ENCODE measurements at places on chromosomes 13 and 19.

- no peak for DNase-seq
These were observed 59.6 kb downstream of the DCT start for GRCh38 chr13:94419925-94420305.

GRCh38 chr19:42471554-42472249 lies 29.0 kb upstream of the CXCL17 start:
- no peak for DNase-seq

GRCh38 chr19:13043285-13043684 lies 48.0 kb downstream of the NFIX start:
- DNase-seq: no peak

- DNase-seq: no peak
These were observed 11.4 kb downstream of the CARD8 start for GRCh38 chr19:48244281-48244680.

DNA sequence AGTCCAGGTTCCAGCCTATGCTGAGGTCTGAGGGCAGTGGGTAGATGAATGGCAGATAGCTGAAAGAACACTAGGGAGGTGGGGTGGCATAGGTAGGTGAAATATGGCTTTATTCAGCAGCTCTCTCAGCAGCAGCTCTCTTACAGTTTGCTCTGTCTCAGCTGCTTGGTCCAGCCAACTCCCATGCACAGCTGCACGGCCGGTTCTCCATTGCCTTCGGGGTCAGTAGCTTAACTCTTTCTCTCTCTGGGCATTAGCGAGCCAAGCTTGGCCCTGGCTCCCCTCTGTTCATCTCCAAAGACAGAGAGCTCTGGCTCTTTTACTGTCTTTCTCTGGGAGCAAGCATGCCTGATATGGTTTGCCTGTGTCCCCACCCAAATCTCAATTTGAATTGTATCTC lies 151.9 kb downstream of the MYO16 start:
- DNase-seq: no peak

GRCh38 chr19:1470305-1471009 lies 8.6 kb downstream of the C19orf25 start:
- DNase-seq: no peak

DNA sequence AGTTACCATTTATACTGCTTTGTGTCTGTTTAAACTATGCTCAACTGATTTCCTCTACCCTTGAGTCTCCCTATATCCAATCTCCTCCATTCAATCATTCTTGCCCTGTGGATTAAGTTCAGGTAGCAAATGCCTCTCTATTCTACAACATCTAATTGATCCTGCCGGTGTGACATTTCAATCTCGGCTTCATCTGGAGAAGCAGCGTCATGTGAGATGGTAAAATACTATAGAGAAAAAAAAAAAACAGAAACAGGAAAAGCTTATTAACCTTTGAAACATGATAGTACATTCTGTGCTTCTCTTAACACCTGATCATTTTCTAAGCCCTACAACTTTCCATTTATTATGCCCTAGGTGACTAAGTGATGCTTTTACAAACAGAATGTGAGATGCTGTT lies 89.4 kb downstream of the KCTD12 start:
- DNase-seq: no peak

DNA sequence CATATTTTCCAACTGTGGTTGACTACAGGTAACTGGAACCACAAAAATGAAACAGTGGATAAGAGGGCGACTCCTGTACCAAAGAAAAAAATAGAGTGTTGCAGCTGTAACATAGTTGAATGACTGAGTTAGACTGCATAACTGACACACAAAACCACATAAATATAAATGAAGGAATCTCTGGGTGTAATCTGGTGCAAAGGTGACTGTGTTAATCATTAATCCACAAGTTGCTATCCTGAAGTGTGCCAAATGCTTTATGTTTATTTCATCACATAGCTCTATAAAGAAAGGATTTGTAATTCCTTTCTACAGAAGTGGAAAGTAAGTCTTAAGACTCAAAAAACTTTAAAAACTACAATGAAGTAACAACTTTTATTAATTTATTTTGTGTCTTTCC lies 6.0 kb upstream of the GJB2 start:
- DNase-seq: no peak

- no peak for DNase-seq
These were observed 614.8 kb downstream of the DACH1 start for GRCh38 chr13:71252184-71252704.

DNA sequence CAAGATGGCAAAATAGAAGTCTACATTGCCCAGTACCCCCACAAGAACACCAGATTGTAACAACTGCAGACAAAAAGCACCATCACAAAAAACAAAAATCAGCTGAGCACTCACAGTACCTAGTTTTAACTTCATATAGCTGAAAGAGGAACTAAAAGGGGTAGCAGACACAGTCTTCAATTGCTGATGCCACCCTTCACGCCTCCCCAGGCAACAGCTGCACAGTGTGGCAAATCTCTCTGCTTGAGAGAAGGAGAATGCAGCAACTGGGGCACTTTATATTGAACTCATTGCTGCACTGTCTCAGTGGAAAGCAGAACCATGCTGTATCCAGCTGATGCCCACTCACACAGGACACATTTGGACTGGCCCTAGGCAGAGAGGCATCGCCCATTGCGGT lies 2714.5 kb upstream of the PCDH20 start:
- no peak for DNase-seq

DNA sequence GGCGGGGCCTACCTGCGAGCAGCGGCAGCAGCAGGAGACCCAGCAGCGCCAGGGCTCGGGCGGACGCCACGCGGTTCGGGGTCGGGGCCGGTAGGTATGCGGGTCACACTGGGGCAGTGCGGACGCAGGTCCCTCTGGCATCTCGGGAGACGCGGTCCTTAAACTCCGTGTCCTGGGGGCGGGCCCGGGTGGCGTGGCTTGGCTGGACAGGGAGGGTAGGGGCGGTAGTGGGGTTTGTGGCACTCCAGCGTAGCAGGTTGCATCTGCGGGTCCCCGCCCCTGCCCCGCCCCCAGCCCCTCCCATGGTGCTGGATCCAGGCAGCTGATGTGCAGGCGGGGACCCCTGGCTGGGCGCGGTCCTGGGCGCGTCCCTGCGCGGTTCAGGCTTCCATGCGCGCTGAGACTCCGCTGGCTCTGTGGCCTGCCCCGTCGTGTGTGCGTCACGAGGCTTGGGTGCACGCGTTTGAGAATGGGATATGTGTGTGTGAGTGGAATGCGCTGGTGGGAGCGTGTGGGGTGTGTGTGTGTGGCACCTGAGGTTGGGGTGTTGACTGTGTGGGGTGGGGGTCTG lies 96.1 kb downstream of the WTIP start:
- DNase-seq: no peak
